Activated CD8-positive, alpha-beta memory T cell treated with anti-CD3 and anti-CD28 coated beads, Interleukin-2, amount 10 ng/mL, durations not matched to agents 7 days and 5 days (primary cell): ENCODE measurements at places on chromosomes 12 and 14. TPM values are rescaled to one million over a fixed set of nuclear protein-coding genes. Genes with fewer than 3 reads are reported as not detected.

DNA sequence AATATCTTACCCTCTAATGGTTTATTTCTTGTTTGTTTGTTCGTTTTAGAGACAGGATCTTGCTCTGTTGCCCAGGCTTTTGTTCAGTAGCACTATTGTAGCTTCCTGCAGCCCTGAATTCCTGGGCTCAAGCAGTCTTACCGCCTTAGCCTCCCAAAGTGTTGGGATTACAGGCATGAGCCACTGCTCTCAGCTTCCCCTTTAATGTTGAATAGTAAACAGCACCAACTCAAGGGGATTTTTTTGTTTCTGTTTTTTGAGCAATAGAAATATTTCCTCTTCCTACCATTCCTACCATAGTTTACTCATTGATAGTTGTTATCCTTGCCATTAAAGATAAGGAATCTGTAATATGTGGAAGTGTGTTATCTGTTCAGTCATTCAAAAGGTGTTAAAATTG lies 10.7 kb downstream of the ARID4A start:
- no peak for DNase-seq

GRCh38 chr14:50061664-50062437 lies 54.5 kb downstream of the VCPKMT start:
- DNase-seq = peak; percentile 94

GRCh38 chr12:23098110-23098509 lies 473.1 kb downstream of the ETNK1 start:
- no peak for DNase-seq

DNA sequence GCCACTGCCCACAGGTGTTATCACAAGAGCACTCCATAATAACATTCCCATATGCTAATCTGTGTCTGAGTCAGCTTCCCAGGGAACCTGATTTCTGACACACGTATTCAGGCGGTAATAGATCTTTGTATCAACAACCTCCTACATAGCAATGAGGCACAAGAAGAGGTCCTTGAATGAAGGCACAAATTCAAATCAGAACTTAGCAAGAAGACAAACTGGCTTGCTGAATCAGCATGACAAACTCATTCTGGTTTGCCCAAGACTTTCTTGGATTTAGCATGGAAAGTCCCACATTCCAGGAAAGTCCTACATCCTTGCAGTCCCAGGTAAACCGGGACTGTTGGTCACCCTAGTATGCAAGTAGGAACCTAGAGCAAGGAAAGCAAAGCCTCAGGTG lies 33.9 kb upstream of the RNU6-7 start:
- DNase-seq = no peak

DNA sequence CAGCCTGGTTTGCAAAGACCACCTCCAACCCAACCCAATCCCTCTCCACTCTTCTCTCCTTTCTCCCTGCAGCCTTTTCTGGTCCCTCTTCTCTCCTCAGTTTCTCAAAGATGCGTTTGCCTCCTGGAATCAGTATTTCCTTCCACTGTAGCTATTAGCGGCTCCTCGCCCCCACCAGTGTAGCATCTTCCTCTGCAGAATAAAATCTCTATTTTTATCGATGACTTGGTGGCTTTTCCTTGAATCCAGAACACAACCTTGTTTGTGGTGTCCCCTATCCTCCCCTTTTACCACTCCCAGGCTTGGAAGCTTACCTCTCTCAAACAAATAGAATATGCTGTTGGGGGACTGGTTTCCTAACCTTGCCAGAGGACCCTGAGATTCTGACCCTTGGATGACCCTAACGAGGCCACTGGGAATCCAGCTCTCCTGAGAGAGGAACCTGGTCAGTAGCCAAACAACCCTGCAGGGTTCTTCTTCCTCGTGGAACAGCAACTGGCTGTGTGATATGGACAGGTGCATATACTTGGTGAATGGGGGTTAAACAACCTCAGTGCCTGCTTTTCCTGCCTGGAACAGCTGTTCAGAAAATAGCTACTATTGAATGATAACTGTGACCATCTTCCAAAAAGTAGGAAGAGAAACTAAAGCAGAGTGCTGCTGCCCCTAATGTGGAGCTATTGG lies 4.4 kb downstream of the WNT1 start:
- no peak for DNase-seq

- no peak for DNase-seq
These were observed 42.7 kb downstream of the RIN3 start for GRCh38 chr14:92556255-92556741.

GRCh38 chr12:106269150-106269771 lies 21.4 kb upstream of the CKAP4 start:
- no peak for DNase-seq

- DNase-seq = no peak
These were observed 22.3 kb downstream of the G2E3 start for GRCh38 chr14:30581283-30581625.

DNA sequence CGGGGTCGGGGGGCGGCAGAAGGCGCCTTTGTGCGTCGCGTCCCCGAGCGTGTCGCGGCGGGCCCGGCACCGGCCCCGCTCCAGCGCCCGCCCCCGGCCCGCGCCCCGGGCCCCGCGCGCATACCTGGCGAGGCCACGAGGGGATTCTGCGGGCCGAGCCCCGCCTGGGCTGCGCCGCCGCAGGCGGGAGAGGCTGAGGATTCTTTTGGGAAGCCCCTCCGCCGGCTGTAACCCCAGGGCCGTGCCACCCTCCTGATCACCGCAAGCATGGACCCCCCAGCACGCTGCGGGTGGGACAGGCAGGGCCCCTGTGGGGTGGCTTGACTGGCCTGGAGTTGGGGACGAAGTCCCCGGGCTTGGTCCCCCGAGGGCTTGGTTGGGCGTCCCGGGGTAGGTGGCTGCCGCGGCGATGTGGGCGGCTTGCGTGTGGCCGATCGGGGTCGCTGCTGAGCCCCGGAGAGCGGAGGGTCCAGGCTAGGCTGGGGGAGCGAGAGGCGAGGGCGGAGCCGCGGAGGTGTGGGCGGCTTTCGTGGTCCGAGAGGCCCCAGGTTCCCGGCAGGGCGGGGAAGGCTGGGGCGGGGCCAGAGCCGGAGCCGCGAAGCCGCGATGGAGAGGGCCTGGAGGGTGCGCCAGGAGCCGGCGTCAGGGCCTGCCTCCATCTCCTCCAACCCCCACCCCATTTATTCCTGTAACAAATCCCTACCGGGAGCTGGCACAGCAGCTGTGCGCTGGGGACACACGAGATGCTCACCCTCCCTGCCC lies 28.4 kb upstream of the GPR132 start:
- DNase-seq = peak; percentile 84

- DNase-seq = no peak
These were observed 105.1 kb downstream of the ARF6 start for GRCh38 chr14:49997991-49998390.

Gene ENDOU
- not detected for total RNA-seq

Gene IGF1
- total RNA-seq = 1.1 TPM
